Hair follicular keratinocyte (primary cell): ENCODE measurements at places on chromosomes 3 and 15. TPM values are rescaled to one million over a fixed set of nuclear protein-coding genes. Genes with fewer than 3 reads are reported as not detected.

The UBA3 gene
- 51.1 and 58.5 TPM in 2 replicates for total RNA-seq

The DMXL2 gene
- 7.3 and 9.4 TPM in 2 replicates for total RNA-seq

The UROC1 gene
- not detected in 2 replicates for total RNA-seq

The FAM81A gene
- 0.04 TPM in 1 of 2 replicates, not detected in the other for total RNA-seq

The SENP8 gene
- total RNA-seq, result 2.3 and 2.4 TPM in 2 replicates

The GATM gene
- total RNA-seq, result 0.61 TPM in 1 of 2 replicates, not detected in the other

The RTP3 gene
- total RNA-seq, result not detected in 2 replicates

The RBMS3 gene
- total RNA-seq, result 4.9 and 17.7 TPM in 2 replicates

The CLRN1 gene
- not detected in 2 replicates for total RNA-seq

The STRA6 gene
- not detected in 2 replicates for total RNA-seq

The CCDC54 gene
- not detected in 2 replicates for total RNA-seq

The CDHR4 gene
- not detected in 2 replicates for total RNA-seq

The TMEM42 gene
- total RNA-seq, result 28.5 and 34.2 TPM in 2 replicates

The ECE2 gene
- total RNA-seq, result not detected in 2 replicates

The ELL3 gene
- 2.3 and 7.2 TPM in 2 replicates for total RNA-seq

The WNT5A gene
- 25.1 and 45.3 TPM in 2 replicates for total RNA-seq

The ASB14 gene
- not detected in 2 replicates for total RNA-seq

The MUSTN1 gene
- 1.6 TPM in 1 of 2 replicates, not detected in the other for total RNA-seq

The AGTR1 gene
- 0.95 TPM in 1 of 2 replicates, not detected in the other for total RNA-seq

The LEKR1 gene
- total RNA-seq, result 0.08 and 0.30 TPM in 2 replicates

The PGBD4 gene
- 0.46 and 0.47 TPM in 2 replicates for total RNA-seq

The GABRB3 gene
- total RNA-seq, result 1.1 and 1.8 TPM in 2 replicates

The MRPL46 gene
- total RNA-seq, result 17.6 and 26.5 TPM in 2 replicates

The HERC2 gene
- 23.8 and 25.5 TPM in 2 replicates for total RNA-seq

The PLA2G4E gene
- 0.27 and 0.39 TPM in 2 replicates for total RNA-seq

The BOC gene
- total RNA-seq, result 5.2 and 7.8 TPM in 2 replicates

The ZNF80 gene
- total RNA-seq, result not detected in 2 replicates

The SERINC4 gene
- total RNA-seq, result not detected in 2 replicates

The PLA1A gene
- not detected in 2 replicates for total RNA-seq

The LDHAL6B gene
- total RNA-seq, result not detected in 2 replicates

The SH2D7 gene
- total RNA-seq, result not detected in 2 replicates

The CILP gene
- not detected in 2 replicates for total RNA-seq

The CDCP1 gene
- 94.4 and 155 TPM in 2 replicates for total RNA-seq

The MELTF gene
- 9.6 and 13.8 TPM in 2 replicates for total RNA-seq

The PSTPIP1 gene
- total RNA-seq, result 4.6 and 11.1 TPM in 2 replicates

The MESP2 gene
- total RNA-seq, result 1.4 and 1.7 TPM in 2 replicates

The DPPA4 gene
- not detected in 2 replicates for total RNA-seq

The HYKK gene
- 3.8 and 4.1 TPM in 2 replicates for total RNA-seq

The UBA5 gene
- 20.1 and 29.0 TPM in 2 replicates for total RNA-seq

The AADACL2 gene
- total RNA-seq, result not detected in 2 replicates

The SNTN gene
- total RNA-seq, result not detected in 2 replicates

The PTX3 gene
- 0.23 and 2.7 TPM in 2 replicates for total RNA-seq

The MME gene
- total RNA-seq, result 2.9 and 3.1 TPM in 2 replicates

The ITIH1 gene
- total RNA-seq, result not detected in 2 replicates

The REC114 gene
- not detected in 2 replicates for total RNA-seq

The ALDH1A3 gene
- 1,053 and 2,778 TPM in 2 replicates for total RNA-seq

The PARP14 gene
- total RNA-seq, result 7.4 and 13.7 TPM in 2 replicates

The ACSBG1 gene
- not detected in 2 replicates for total RNA-seq

The NEK11 gene
- 2.9 and 7.7 TPM in 2 replicates for total RNA-seq

The ADAMTS9 gene
- 0.08 TPM in 1 of 2 replicates, not detected in the other for total RNA-seq
